Mucosa of gallbladder (tissue), 1 donor: ENCODE measurements at places on chromosomes 1 and 21. TPM values are rescaled to one million over a fixed set of nuclear protein-coding genes. Genes with fewer than 3 reads are reported as not detected.

GRCh38 chr1:227032396-227032795 lies 92.3 kb downstream of the COQ8A start:
- DNase-seq, result no peak

DNA sequence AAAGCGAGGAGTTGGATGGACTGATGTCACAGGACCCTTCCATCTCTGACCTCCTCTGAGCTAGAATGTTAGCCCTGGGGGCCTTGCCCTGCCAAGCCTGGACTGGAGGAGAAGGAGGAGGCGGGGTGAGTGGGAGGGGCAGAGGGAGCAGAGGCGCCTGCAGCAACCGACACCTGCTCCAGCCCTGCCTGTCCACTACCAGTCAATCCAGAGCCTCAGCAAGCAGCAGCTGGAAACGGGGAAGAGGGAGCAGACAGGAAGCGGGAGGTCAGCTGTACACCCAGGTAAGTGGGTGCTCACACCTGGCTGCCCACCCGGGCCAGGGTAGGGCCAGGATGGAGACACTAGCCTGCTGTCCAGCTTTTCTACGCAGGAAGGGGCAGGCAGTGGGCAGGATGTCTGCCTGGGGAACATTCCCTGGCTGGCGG lies at the start of gene IGFN1:
TSS of gene IGFN1 (plus strand) at position 201 of the 428 bp plus-strand sequence. CDS start 2,470 bp downstream, outside the sequence.
- no peak for DNase-seq

GRCh38 chr1:240935920-240936319 lies 324.0 kb upstream of the GREM2 start:
- DNase-seq, result no peak

DNA sequence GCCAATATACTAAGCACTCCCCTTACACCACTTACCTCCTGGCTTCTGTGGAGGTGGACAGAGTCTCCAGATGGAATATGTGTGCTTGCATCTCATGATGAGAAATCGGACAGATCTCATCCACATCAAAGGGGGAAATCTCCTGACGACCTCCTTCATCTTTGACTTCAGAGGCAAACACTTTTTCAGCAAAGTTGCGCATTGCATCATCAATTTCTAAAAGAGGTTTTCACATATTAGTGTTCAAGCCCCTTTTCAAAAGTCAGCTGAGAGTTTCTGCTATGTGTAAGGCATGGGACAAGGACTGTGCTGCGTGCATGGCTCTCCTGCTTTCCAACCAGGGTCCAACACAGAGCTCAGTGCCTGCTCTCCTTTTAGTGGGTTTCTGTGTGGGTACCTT lies 6.8 kb downstream of the AMPD1 start:
- DNase-seq, result no peak

GRCh38 chr1:209697126-209697525 lies 7.5 kb upstream of the HSD11B1 start:
- no peak for DNase-seq

The AJAP1 gene
- total RNA-seq, result 0.43 TPM

The MRPL9 gene
- 57.7 TPM for total RNA-seq

The OXCT2 gene
- 0.95 TPM for total RNA-seq

The TACSTD2 gene
- total RNA-seq, result 19.2 TPM

The PLEKHM2 gene
- 71.2 TPM for total RNA-seq

The SH2D1B gene
- 0.12 TPM for total RNA-seq
